OCI-LY7 (cell line): ENCODE measurements at places on chromosomes 11 and 22.
A peak's percentile ranks its signal among the peaks of the same experiment; 100 is the strongest.

DNA sequence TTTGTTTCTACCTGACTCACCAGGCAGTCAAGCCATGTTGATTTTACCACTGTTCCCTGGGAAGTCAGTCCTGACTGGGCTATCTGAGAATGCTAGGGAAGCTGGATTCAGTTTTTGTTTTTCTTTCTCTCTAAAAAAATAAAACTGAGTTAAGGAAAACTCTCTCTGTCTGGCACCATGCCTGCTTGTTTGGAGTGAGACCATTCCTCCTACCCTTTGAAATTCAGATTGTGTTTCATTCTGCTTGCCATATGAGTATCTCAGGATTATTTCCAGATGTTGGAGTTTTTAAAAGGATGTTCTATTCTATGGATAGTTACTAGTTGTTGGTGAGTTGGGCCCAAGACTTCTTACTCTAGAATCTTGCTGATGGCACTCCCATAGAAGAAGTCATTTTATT is 1917.0 kb downstream of the LRRC4C start:
- no peak for DNase-seq

DNA sequence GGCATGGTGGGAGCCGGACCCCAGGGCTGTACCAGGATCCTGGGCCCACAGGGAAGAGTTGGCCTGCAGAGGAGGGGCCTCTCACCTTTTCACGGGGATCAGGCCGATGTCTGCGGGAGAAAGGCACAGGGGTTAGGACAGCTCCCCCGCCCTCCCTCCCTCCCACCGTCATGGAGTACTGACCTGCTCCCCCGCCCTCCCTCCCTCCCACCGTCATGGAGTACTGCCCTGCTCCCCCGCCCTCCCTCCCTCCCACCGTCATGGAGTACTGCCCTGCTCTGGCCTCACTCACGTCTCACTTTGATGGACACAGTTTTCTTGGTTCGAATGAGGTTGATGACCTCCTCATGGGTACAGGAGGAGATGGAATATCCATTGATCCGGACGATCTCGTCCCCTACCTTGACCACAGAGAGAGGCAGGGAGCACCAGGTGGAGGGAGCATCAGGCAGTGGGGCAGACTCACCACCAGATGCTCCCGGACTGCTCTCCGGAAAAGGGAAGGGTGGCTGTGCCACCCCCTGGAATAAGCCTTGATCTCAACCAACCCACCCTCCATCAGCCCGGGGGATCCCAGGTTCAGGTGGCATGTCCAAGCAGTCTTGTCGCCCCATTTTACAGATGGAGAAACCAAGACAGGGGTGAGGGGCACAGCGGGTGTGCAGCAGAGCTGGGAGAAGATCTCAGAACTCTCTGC is 17.1 kb downstream of the USH1C start:
- DNase-seq = no peak

DNA sequence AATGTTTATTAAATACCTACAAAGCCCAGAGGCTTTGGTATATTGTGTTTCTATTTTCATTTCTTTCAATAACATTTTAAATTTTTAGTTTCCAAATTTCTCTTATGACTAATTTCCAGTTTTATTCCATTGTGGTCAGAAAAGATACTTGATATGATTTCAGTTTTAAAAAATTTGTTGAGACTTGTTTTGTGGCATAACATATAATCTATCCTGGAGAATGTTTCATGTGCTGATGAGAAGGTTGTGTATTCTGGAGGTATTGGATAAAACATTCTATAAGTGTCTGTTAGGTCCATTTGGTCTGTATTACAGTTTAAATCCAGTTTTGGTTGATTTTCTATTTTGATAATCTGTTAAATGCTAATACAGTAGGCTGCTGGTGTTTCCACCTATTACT is 9.8 kb upstream of the RAG1 start:
- DNase-seq = no peak

- DNase-seq = no peak
These were observed 570.6 kb upstream of the LARGE1 start for GRCh38 chr22:34490886-34491285.

- DNase-seq = no peak
These were observed 20.2 kb upstream of the IL17RA start for GRCh38 chr22:17064498-17065100.

- DNase-seq = no peak
These were observed 40.6 kb upstream of the RCN1 start for GRCh38 chr11:32050264-32050663.

- peak; percentile 84 for DNase-seq
These were observed 10.4 kb upstream of the SREBF2 start for GRCh38 chr22:41822317-41823057.

DNA sequence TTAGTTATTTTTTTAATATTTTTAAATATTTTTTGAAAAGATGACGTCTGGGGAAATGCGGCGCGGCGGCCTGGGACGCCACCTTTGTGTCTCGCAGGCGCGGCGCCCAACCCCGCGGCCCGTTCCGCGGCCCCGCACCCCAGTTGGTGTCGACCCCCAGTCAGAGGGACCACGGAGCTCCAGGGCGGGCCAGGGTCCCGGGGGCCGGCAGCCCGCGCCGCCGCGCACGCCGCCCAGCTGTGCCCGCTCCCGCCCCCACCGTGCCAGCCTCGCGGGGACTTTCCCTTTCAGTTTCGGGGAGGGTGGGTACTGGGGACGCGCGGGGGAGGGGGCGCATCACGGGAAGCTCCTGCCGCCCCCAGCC is 1.6 kb downstream of the CCND1 start:
- no peak for DNase-seq
